ENCODE measurements at places on chromosomes 16 and 17.

DNA sequence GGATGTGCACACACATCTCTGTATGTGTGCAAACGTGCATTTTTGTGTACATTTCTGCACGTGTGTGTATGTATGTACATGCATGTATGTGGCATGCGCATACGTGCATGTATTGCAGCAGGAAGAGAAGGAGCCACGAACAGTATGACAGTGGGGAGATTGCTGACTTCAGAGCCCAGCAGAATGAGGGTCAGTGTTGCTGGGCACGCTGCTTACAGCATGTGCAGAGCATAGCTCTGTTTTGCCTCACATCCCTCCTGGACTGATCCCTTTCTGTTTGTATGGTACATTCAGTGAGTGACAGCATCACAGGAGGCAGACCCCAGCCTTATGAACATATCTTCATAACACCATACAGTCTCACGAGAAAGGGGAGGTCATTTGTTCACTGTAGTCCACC is 934.0 kb upstream of the EEF2KMT start:
- no peak for DNase-seq

DNA sequence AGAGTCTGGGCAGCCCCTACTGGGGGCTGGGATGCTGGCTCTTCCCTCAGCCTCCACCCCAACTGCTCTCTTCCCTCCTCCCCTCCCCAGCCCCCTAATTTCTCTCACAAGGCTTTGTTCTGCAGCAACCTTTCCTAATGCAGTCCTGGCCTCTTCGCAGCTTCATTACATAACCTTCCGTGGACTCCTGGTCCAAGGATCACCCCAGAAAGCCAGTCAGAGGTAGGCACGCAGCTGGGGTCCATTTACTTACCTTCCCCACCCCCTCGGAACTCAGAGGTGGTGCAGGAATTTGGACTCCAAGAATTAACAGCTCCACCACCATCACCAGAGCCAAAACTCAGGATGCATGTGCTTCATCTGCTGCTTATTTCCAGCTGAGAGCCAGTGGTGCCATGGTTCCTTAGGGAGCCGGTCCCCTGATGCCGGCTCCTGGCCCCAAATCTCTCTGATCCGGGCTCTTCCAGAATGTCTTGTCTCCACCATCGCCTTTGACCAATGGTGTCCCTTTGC is 40.9 kb downstream of the MAPT start:
- DNase-seq = no peak

- DNase-seq = no peak
These were observed 55.2 kb downstream of the CMIP start for GRCh38 chr16:81499576-81500380.

DNA sequence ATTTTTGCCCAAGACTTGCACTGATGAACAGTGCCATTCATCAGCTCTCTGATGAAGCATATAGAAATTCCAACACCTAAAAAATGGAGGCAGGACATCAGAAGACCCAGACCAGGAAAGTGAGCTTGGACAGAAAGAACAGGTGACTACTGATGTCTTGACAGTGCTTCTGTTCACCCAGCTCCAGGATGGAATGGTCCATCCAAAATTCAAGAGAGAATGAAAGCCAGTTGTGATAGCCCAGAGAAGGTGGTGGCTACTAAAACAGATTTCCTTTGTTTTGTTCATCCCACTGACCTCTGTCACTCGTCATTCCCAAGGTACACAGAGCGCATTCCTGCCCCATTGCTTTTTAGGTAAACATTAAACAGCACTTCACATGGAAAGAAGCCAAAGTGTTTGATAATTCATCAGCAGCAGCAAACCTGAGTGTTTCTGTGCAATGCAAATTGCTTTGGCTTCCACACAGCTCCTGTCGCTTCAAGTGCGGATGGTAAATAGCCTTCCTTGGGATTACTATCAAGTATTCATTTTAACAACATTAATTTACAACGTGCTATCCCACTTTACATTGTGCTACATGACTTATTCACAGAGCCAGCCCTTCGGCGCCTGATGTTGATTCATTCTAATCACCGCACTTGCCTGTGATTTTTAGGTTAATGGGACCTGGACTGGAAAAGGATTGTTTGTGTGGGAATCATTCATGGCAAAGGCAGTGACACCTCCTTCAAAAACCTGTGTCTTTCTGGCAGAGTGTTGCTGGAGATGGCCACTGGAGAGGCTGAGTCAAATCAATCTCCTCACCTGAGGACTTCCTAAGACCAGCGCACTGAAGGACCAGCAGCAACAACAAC is 65.1 kb upstream of the TOX3 start:
- DNase-seq = no peak

- no peak for DNase-seq
These were observed 841 bp upstream of the IGFALS start for GRCh38 chr16:1794221-1794871.

GRCh38 chr16:31877876-31878642 is 4.5 kb downstream of the ZNF267 start:
- DNase-seq = no peak

All from AG04449 (cell line).